Left ventricle myocardium inferior (tissue), 1 donor: ENCODE measurements at places on chromosomes 16 and 17.

GRCh38 chr17:42221886-42222745 lies 27.8 kb upstream of the GHDC start:
- H3K4me1 ChIP-seq: peaks cover 4% of the 10 kb centered on the region
- no peak overlapping the region for H3K27ac ChIP-seq
- no peaks in the 10 kb centered on the region for H3K27me3 ChIP-seq

DNA sequence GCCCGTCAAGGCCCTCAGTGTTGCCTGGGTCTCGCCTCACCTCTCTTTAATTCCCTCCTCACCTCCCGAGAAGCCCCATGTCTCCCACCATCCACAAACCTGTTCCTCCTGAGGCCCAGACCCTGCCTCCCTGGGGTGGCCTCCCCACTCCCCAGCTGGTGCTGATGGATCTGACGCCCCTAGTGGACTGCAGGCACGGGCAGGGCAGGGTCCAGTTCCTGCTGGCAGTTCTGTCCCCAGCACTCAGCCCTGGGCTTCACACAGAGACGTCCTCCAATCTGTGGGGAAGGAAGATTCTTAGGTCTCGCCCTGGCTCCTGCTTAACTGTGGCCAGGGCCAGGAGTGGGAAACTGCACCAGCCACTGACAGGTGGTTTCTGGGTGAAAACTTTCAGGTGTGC lies 108.8 kb downstream of the AMFR start:
- peaks cover 6% of the 10 kb centered on the region for H3K4me1 ChIP-seq
- no peak overlapping the region for H3K4me3 ChIP-seq
- H3K36me3 ChIP-seq: no peaks in the 10 kb centered on the region
- no peak for DNase-seq

GRCh38 chr16:88929091-88929445 lies 47.9 kb downstream of the CBFA2T3 start:
- DNase-seq: no peak
- peaks cover 46% of the 10 kb centered on the region for H3K4me1 ChIP-seq
- H3K36me3 ChIP-seq: no peaks in the 10 kb centered on the region
- peaks cover 22% of the 10 kb centered on the region for H3K27me3 ChIP-seq
- H3K27ac ChIP-seq: no peak overlapping the region
- no peak overlapping the region for H3K4me3 ChIP-seq

GRCh38 chr16:49604602-49605001 lies 231.0 kb downstream of the C16orf78 start:
- no peaks in the 10 kb centered on the region for H3K4me1 ChIP-seq
- peaks cover 15% of the 10 kb centered on the region for H3K27me3 ChIP-seq
- H3K27ac ChIP-seq: no peak overlapping the region
- DNase-seq: no peak
- H3K4me3 ChIP-seq: no peak overlapping the region

DNA sequence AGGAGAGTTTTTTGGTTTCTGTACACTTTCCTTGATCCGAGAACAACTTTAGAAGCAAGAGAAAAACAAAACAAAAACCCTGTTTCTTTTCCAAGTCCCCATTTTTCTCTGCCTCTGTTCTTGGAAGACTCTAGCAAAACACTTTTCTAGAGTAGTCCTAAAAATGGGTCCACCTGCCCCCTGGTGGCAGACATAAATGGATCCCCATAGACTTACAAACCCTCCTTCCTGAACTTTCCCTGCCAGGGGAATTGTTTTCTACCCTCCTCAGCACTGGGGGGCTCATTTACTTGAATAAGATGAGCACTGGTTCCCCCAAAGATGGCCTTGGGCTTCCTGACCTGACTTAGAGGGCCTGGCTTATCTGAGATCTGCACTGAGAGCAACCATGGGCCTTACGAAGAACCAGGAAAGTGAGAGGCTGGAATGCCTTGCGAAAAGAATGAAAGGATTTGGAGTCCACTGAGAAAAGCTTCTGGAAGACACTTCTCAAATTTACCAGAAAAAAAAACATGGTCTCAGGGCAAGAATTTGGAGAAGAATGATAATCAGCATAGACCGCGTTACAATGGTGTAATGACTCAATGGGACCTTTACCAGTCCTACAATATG lies 48.0 kb upstream of the CDYL2 start:
- H3K4me1 ChIP-seq: no peaks in the 10 kb centered on the region
- no peaks in the 10 kb centered on the region for H3K36me3 ChIP-seq
- H3K27me3 ChIP-seq: no peaks in the 10 kb centered on the region

DNA sequence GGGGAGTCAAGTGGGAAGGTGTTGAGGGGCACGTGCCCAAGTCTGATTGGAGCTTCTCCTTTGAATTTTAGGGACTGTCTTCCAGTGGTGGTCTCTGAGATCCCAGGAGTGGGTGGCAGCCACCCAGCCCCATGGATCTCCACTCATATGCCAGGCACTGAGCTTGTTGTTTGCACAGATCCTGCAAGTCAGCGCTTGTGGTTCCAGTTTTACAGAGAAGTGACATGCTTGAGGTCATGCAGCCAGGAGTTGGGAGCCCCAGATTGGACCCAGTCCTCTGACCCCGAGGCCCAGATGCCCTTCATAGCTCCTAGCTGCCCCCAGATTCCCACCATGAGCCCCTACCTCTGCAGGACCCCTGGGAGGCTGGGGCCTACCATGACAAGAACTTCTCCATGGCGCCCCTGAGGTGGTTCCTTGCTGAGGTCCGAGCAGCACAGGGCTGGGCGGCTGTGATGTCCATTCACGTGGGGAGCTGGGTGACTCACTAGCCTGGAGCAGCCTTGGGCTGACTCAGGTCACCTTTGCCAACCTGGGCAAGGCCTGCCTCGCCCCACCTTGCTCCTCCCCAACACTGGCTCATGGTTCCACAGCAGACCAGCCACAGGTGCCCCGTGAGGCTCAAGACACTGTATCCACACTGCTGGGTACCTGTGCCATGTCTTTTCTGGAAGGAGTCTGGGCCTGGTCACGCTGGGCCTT lies 47.4 kb downstream of the RAI1 start:
- peaks cover 80% of the 10 kb centered on the region for H3K4me1 ChIP-seq
- no peaks in the 10 kb centered on the region for H3K27me3 ChIP-seq
- H3K4me3 ChIP-seq: no peak overlapping the region
- no peak overlapping the region for H3K27ac ChIP-seq

- no peak overlapping the region for H3K27ac ChIP-seq
- H3K4me1 ChIP-seq: peaks cover 29% of the 10 kb centered on the region
- no peak for DNase-seq
- no peak overlapping the region for H3K4me3 ChIP-seq
These were observed 119.7 kb upstream of the CACNG5 start for GRCh38 chr17:66715076-66715675.

DNA sequence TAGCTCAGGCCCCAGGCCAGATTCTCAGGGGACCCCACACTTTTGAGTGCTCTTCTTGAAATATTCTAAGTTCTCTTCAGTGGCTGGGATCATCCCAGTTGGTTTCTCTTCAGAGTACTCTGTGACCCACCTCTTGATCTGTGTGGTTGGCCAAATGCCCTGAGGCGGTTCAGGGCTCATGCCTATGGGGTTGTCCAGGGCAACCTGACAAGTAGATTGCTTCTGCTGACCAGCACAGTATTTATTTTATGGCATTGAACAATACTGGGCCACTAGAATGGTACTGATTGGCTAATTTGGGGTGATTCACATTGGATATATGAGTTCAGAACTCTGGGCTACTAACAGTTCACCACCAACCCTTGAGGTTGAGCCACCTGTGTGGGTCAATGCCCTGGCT lies 7.4 kb upstream of the GOSR2 start:
- no peaks in the 10 kb centered on the region for H3K36me3 ChIP-seq
- no peak for DNase-seq

- no peak overlapping the region for H3K27ac ChIP-seq
- no peaks in the 10 kb centered on the region for H3K27me3 ChIP-seq
- H3K36me3 ChIP-seq: no peaks in the 10 kb centered on the region
These were observed 13.8 kb upstream of the GAA start for GRCh38 chr17:80087346-80088265.
